ENCODE measurements at places on chromosomes 7 and 10. TPM values are rescaled to one million over a fixed set of nuclear protein-coding genes. Genes with fewer than 3 reads are reported as not detected.
A peak's percentile ranks its signal among the peaks of the same experiment; 100 is the strongest.

DNA sequence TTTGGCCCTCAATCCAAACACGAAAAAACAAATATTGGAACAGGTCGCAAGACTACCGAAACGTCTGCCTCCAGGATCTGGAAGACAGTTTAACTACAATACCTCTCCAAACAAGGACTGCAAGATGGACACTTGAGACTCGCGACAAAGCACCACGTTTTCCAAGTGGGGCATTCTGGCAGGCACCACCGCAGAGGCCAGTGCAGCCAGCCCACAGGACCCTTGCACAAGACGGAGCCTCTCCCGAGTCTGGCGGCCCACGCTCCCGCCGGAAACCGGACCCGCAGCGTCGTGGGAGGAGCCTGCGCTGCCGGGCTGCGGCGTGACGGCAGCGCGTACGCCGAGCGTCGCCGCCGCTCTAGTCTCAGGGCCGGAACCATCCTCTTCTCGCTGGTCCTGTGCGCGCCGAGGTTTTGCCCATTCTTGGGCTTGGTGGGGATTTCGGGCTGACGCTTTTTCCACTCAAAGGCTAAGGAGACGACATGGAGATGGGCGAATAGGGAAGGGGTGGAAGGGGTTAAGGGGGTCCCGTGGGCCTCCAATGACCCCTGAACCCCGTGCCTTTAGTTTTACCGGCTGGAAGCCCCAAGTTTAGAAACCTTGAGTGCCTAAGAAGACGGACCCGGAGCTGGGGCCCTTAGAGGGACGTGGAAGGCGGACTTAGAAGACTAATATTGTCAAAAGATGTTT, at the start of gene ORC5:
Gene ORC5 (minus strand): TSS at position 283 of the 690 bp plus-strand sequence. CDS start 109 bp downstream, at position 174.
- DNase-seq = peak; percentile 67

DNA sequence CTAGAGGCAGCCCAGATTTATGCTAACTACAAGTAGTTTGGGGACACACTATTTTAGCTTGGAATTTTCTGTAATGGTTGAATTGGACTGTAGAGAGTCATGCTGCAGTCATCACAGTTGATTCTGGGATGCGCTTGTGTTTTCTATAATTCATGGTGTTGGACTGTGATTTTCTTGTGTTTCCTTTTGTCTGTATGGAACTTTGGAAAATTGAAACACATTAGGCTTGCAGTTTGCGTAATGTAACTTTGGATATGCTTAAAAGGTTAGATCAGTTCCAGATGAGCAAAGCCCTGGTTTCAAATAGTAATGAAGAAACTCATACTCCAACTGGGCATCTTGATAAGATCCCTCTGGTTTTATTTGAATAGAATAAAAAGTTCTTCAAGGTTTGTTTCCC, 502.2 kb downstream of the ARL4A start:
- no peak for DNase-seq

GRCh38 chr10:34816501-34817002, 1.5 kb upstream of the PARD3 start:
- DNase-seq = no peak

Gene FZD8
- 9.4 TPM for total RNA-seq

DNA sequence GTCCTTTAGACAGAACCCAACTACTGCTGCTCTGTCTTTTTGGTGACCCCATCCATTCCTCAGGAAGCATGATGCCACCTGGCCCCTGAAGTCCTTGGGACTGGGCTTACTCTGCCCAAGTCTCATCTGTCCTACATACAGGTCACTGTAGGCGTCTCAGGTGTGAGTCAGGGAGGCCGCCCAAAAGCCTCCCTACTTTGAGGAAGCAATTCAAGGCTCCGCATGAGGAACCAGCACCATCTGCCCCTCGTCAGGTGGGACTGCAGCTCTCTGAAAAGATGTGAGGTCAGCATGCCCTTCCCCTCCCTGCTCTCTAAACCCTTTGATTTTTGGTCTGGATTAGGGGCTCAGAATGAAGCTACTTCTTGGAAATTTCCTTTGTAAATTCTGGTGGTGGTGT, 354.8 kb downstream of the CXCL12 start:
- DNase-seq = no peak

DNA sequence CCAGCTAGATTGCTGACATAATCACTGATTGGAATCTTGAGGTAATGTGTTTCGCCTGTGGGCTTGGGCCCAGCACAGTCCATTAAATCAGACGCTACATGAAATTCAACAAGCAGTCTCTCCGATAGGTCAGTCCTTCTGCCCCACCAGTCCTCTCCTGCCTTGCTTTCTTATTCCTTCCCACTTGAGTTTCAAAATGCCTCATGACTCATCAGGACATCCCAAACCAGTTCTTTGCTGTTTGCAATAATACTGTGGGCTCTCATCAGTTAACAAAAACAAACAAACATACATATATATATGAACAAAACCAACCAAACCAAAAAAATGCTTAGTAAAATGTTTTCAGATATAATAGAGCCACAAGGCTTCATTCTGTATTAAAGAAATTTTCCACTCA, 599.0 kb downstream of the SORCS1 start:
- DNase-seq = no peak

DNA sequence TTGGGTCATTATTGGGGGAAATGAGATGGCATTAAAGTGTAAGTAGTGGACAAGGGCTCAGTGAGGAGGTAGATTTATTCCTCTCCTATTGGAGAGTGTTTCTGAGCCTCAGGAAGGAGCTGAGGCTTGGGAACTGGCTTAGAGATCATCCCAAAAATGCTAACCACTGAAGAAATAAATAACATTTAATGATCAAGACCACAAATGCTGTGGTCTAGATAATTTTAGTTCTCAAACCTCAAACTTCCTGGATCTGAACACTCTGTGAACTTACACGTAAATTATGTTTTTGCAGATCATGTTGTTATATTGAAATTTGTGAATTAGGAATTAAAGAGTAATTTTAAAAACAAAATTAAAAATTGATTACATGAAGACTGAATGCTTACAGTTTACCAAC, 27.3 kb downstream of the MDFIC start:
- DNase-seq = no peak

DNA sequence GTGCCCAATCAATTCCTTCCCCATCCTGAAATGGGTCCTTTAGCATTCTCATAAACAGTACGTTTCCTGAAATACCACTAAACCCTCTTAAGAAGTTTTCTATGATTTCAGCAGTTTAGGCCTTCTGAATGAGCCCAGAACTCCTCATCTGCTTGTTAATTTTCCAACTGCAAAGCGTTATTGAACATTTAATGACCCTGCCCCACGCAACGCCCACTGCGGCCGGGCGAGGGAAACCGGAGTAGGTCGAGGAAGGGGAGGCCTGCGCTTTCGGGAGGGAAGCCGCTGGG, 608 bp upstream of the UBN2 start:
- no peak for DNase-seq

DNA sequence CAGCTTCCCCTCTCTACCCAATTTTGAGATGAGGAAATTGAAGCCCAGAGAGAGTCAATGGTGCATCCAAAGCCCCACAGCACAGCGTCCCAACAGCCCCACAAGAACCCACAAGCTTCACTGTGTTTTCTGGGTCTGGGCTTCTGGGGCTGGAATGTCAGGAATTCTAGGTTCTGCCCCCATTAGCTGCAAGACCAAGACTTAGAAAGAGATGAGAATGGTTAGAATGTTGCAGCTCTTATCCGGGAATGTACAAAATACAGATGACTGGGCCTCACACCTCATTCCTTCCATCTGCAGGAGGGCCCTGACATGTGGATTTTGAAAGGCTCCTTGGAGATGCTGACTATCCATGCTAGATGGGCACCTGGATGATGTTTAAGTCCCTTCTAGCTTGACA, 6.0 kb upstream of the SGPL1 start:
- DNase-seq = no peak

DNA sequence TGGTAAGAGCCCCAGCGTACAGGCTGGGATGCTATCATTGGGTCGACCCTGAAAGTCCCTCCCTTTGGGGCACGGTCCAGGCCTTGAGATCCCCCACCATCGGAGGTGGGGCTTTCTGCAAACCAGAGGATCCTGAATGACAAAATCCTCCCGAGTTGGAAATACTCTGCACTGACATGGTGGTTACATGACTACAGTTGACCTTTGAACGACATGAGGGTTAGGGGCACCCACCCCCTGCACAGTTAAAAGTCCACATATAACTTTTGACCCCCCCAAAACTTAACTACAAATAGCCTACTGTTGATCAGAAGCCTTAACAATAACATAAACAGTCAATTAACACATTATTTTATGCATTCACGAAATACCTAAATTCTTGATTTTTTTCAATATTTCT, 13.1 kb downstream of the HSPA12A start:
- DNase-seq = no peak

- DNase-seq = no peak
Observed at GRCh38 chr10:119297207-119297968, 90.0 kb downstream of the GRK5 start.

- DNase-seq = no peak
Observed at GRCh38 chr7:128073671-128074310, 42.6 kb upstream of the LRRC4 start.

DNA sequence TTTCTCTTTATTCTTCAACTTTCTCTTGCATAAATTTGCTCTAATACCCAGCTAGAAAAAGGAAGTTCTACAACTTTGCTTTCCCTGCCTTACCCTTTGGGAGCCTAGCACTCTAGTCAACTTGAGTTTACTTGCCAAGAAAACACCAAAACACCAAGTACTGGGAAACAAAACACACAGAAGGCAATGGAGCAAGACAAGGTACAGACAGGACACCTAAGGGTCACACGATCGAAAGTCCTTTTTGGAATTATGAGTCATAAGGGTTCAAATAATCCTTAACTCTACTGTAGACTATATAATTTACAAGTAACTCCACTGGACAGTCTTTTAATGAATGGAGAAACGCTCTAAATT, 42.6 kb upstream of the ANAPC16 start:
- DNase-seq = no peak

DNA sequence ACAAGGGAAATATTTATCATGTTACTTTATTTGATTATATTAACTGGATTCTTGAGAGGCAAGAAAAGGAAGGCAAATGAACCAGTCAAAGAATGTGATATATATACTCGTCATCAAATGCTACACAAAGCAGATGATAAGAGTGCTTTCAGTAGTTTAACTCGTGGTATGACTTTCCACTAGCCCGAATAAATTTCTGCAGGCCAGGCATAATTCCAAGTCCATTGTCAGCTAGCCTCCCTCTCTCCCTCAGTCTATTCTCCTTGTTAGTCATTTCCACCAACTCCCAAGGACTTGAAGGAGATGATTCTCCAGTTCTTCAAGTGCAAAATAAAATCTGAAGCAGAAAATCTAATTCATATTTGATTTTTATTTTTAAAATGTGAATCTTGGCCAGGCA, 190.5 kb downstream of the GLI3 start:
- DNase-seq = no peak

Gene AKR1B15
- 43.2 TPM for total RNA-seq

GRCh38 chr7:22184549-22185199, 172.3 kb downstream of the RAPGEF5 start:
- DNase-seq = no peak

DNA sequence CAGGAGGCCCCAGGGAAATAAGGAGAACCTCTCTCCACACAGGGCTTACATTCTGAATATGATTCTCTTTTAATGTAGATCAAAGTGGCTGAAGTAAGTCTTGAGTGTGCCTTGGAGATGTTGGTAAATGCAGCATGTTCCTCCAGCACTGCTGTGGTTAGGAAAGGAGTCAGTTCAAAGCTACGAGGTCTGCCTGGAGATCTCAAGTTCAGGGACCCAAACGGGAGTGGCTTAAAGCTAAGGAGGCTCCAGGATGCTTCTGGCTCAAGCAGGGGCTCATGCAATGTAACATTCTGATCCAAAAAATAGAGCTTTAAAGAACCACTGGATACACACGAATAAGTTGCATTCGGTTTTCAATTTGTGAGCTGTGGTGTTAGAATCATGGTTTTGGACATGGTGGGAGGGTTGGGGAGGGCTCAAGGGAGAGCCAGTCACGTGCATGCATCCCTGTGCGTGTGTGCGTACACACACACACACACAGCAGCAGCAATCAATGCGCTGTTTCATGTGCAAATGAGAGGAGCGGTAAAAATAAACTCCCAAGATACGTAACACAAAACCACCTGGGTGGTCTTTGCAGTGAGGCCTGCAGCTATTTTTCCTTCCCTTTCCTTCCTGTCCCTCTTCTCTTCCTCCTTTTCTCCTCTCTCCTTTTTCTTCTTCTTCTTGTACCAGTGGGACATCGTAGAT, 70.5 kb downstream of the AOAH start:
- DNase-seq = no peak

Gene EXOC6
- total RNA-seq = 26.0 TPM

GRCh38 chr7:14690075-14690474, 212.5 kb downstream of the DGKB start:
- no peak for DNase-seq

GRCh38 chr7:92888-93672, 99.3 kb upstream of the FAM20C start:
- DNase-seq = no peak

DNA sequence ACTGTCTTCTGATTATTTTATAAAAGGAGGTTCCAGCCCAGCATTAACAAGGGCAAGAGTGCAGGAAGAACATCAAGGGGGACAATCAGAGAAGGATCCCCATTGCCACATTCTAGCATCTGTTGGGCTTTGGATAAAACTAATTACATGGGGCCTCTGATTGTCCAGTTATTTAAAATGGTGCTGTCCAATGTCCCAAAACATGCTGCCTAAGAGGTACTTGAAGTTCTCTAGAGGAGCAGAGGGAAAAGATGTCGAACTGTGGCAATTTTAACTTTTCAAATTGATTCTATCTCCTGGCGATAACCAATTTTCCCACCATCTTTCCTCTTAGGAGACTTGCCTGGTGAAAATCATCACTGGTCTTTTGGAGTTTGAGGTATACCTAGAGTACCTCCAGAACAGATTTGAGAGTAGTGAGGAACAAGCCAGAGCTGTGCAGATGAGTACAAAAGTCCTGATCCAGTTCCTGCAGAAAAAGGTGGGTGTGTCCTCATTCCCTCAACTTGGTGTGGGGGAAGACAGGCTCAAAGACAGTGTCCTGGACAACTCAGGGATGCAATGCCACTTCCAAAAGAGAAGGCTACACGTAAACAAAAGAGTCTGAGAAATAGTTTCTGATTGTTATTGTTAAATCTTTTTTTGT, 2.3 kb downstream of the IL6 start:
- DNase-seq = no peak

DNA sequence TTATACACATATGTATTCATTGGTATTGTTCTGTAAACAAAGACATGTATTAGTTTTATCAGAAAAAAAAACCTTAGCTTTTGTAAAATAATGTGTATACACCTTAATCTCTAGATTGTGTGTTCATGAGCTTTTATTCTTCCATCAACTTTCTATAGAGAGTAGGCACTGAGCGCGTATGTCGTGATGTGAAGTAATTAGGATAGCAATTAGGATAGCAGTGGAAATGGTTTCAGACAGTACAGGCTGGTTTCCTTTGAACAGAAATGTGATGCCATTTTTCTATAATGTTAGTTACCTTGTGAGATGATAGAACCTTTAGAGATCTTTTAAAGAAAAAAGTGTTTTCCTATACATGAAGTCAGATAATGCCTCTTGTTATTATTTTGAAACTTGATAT, 237.7 kb upstream of the LRRN3 start:
- DNase-seq = no peak

GRCh38 chr10:100879741-100880360, 32.9 kb upstream of the SLF2 start:
- DNase-seq = no peak

- no peak for DNase-seq
Observed at GRCh38 chr7:54483523-54483922, 58.7 kb upstream of the VSTM2A start.

GRCh38 chr10:48659790-48660189, 24.9 kb upstream of the WDFY4 start:
- no peak for DNase-seq

GRCh38 chr10:44962870-44963738, 3.5 kb downstream of the RASSF4 start:
- DNase-seq = peak; percentile 12
